ENCODE measurements at places on chromosomes 1 and 21.

DNA sequence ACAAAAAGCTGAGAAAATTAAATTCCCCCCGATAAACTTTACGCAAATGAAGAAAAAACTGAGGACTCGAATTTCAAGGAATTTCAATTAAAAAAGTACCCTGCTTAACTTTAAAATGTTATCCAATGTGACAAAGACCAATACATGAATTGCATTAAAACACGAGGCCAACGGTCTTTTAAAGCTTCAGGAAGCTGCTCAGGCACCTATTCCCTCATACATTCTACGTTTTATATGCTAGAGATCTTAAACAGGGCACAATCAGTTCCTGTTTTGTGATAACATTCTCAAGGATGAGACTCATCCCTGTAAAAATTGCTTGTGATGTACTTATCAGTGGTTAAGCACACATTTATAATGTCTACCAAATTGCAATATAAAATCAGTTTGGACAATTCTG lies 3.0 kb downstream of the YOD1 start:
- no peak for DNase-seq

DNA sequence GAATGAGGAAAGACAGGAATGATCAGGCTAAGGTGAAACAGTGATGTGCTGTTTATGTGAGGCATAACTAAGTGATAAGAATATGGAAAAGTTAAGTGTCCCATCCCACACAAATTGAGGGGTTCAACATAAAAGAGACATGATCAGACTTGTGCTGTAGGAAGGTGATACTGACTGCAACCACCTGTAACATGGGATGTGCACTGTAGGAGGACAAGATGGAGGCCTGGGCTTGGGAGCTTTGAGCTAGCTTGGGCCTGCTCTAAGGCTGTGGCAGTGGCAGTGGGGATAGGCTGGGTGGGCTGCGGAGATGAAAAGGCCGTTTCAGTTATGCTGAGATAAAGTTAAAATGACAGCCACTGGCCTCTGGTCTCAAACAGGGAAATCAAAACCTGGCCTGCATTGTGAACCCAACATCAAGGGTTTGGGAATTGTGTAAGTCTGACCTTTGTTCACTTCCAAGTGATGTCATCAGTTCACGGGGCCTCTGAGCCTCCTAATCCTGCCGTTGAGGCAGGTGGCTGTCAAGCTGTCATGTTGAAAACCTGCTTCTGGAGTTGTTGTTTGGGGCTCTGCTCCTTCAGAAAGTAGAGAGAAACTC lies 61.2 kb upstream of the TENT5C start:
- DNase-seq: no peak

- DNase-seq: no peak
Observed at GRCh38 chr1:34149501-34149900, 15.5 kb downstream of the CSMD2 start.

DNA sequence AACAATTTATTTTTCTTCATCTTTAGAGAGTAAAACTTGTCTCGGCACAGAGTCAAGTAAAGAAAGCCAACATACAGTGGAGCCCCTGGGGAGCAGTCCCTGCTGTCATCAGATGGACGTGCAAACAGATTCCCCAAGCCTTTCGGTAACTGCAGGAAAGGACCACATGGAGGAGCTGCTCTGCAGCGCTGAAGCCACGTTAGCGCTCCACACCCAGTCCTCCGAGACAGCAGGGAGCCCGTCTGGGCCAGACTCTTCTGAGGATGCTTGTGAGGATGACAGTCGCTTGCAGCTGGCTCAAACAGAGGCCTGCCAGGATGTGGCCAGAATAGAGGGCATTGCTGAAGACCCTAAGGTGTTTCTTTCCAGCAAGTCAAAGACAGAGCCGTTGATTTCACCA lies 77.1 kb upstream of the SCCPDH start:
- peak; percentile 89 for DNase-seq

GRCh38 chr1:192485692-192486436 lies 89.7 kb upstream of the RGS1 start:
- DNase-seq: no peak

GRCh38 chr1:106637566-106637965 lies 418.9 kb upstream of the PRMT6 start:
- DNase-seq: no peak

DNA sequence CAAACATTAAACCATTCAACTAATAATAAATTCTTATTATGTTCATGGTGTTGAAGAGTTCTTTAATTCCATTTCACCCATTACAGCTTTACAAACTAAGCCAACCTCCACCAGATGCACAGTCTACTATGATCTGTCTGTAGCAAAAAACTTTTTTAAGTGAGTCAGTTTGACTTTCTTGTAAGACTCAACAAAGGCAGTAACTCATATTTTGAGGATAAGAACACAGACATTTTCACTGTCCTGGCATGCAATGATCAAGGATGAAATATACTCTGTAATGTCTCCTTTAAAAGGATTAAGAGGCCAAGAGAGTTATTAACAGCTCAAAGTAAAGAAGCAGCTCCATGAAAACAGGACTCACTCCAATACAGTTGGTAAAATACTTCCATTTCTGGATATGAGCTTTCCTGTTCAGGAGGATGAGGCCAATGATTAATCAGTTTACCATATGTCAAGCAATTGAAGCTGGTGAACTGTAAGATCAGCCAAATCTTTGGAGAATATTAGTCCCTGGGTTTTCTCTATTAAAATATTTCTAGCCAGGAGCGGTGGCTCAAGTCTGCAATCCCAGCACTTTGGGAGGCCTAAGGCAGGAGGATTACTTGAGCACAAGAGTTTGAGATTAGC lies 20.6 kb downstream of the XKR8 start:
- DNase-seq: no peak

- DNase-seq: no peak
Observed at GRCh38 chr1:53367503-53368313, 39.8 kb upstream of the LRP8 start.

- no peak for DNase-seq
Observed at GRCh38 chr1:11764115-11764514, 2.1 kb downstream of the C1orf167 start.

DNA sequence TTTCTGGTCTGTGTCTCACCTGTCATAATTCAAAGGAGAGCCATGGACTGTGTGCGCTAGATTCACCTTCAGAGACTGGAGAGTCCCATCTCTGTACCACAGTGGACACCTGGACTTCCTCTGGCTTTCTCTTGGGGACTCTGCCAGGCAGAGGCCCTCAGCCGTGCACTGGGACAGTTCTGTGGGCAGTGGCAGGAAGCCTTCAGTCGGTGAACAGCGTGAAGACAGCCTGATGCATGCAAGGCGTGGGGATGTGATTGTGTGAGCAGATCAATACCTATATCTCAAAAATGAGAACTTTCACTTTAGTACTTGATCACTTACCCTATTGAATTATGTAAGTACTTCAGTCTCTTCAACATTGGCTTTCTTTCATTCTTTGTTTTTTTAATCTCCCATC lies 245.3 kb downstream of the DISC1 start:
- DNase-seq: no peak

GRCh38 chr1:30023339-30024022 lies 699.9 kb downstream of the MATN1 start:
- no peak for DNase-seq

GRCh38 chr1:54777431-54777830 lies 13.1 kb upstream of the PARS2 start:
- no peak for DNase-seq

- no peak for DNase-seq
Observed at GRCh38 chr1:57784356-57784755, 360.5 kb upstream of the DAB1 start.

DNA sequence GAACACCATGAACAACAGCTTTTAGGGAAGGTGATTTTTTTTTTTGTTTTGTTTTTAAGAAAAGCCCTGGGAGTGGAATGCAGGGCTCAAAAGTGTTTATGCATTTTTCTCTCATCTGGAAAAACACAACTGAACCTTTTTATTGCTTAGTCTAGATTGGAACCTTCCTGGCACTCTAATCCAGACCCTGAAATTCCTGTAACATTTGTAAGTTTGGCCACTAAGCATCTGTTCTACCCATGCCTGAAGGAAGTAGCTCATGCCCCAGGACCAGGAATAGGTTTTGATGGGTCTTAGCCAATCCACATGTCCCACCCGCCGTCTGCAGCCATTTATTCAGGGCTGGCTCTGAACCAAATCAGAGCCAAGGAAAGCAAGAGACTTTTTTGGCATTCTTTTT lies 39.7 kb upstream of the SLC2A1 start:
- no peak for DNase-seq

DNA sequence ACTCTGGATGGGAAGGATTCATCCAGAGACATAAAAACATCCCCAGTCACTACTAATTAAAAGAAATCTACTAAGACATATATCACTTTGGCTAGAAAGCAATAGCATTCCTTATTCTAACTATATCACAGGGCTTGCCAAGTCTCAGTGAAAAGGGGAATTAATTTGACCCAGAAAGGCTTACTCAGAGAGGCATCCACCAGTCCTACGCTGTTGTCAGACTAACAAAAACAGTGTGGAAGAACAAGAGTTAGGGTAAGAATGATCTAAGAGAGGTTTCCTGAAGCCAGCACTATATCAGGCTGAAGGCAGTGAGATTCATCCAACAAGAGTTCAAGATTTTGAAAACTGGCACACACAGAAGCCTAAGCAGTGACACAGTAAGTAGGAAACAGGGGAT lies 126.1 kb downstream of the GDAP2 start:
- no peak for DNase-seq

- DNase-seq: peak; percentile 60
Observed at GRCh38 chr1:52662645-52663313, 29.8 kb downstream of the SHISAL2A start.

- no peak for DNase-seq
Observed at GRCh38 chr1:218030846-218031245, 254.2 kb upstream of the RRP15 start.

- DNase-seq: no peak
Observed at GRCh38 chr21:25649146-25649545, 10.1 kb downstream of the JAM2 start.

DNA sequence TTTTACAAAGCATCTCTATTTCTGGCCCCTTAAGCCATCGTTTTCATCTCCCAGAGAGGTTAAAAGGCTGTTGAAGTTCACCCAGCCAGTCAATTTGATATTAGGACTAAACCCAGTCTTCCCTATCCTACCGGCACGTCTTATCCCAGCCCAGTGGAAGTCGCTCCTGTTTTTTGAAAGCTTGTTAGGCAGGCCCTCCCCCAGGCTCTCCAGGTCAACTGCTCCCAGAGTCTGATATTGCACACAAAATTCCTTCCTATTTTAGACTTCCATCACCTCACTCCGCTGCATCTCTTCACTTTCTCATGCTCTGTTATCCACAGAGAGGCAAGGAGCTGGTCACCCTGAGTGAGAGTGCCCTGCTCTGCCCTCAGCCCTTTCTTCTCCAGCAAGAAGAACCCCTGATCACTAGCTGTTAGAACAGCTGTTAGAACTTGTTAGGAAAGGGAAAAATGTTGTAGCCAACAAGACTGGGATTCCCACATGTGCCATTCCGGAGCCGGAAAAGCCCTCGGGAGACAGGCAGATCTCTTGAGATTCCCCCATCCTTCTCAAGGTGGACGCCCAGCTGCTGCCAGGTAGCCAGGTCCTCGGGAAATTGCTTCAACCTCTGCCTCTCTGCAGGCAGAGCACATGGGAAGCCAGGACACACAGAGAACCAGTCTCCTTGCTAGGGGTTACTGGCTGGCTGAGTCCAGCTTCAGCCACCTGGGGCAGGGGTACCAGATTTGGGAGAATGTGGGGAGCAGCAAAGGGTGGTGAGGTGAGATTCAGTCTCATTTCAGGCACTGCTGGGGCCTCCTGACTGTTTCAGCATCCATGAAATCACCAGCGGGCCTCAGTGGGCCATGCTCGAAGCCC lies 25.7 kb downstream of the PLXNA2 start:
- DNase-seq: no peak

DNA sequence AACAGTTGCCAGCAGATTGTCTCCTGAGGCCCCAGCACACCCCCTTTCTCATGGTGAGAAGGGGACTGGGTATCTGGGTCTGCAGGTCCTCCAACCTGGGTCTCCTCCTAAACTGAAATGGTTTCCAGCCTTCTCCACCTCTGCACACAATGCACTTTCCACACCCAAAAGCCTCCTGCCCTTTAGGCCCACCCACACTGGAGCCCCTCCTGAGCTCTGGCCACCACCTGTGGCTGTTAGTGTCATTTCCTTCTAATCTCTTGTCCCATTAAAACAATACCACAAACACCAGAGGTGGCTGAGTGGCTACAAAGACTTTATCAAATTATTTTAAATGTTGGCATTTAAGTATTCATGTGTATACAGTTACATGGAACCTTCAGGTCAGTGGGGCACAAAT lies 11.5 kb downstream of the GPR3 start:
- no peak for DNase-seq

GRCh38 chr21:34910396-34910795 lies 138.7 kb downstream of the RUNX1 start:
- no peak for DNase-seq

DNA sequence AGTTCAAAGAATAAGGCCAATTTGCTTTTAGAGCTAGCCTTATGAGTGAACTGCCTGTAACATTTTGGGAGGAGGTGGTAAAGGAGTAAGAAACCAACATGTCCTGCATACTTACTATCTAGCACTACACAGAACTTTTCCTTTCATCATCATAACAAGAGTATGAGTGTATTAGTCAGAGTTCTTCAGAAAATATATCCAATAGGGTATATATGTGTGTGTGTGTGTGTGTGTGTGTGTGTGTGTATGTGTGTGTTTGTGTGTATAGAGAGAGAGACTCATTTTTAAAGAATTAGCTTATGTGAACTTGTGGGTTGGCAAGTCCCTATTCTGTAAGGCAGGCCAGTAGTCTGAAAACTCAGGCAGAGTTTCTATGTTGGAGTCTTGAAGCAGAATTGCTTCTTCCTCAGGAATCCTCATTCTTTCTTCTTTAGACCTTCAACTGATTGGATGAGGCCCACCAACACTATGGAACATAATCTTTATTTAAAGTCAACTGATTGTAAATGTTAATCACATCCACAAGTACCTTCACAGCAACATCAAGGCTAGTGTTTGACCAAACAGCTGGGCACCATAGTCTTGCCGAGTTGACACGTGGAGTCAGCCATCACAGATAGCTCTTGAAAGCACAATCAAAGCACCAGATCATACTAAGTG lies 121.9 kb downstream of the CYYR1 start:
- no peak for DNase-seq

Measured in BE2C (cell line).